Stimulated activated CD4-positive, alpha-beta T cell treated with anti-CD3 and anti-CD28 coated beads, Interleukin-15, amount 100 ng/mL, for 24 hours (primary cell): ENCODE measurements at places on chromosomes 16 and 17.

GRCh38 chr16:1575578-1575977 is 36.3 kb downstream of the IFT140 start:
- no peak for DNase-seq

DNA sequence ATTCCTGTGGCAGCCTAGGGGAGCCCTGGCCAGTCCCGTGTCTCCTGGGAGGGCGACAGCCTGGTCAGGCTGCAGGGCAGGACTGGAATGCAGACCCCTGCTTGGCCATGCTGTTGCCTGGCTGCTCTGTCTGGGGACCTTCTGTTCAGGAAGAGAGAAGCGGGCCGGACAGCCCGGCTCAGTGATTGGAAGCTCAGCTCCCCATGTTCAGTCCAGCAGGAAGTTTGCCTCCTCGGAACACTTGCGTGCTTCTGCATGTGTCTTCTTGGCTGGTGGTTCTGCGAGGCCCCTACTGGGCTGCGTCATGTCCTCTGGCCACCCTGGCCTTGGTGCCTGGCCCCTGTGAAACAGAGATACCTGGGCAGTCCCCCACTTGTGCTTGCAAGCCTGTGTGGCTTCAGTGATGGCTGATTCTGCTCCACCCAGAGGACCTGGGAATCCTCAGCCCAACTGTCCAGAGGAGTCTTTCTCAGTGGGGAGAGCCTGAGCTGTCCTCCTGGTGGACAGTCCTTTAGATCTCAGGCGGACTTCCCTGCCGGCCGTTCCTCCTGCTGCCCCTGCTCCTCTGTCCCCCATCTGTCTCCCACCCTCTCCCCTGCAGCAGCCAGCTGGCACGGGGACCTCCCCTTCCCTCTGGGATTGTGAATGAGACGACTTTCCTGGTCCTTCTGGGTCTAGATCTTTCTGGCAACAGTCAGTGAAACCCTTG is 279.5 kb downstream of the SEC14L1 start:
- no peak for DNase-seq

DNA sequence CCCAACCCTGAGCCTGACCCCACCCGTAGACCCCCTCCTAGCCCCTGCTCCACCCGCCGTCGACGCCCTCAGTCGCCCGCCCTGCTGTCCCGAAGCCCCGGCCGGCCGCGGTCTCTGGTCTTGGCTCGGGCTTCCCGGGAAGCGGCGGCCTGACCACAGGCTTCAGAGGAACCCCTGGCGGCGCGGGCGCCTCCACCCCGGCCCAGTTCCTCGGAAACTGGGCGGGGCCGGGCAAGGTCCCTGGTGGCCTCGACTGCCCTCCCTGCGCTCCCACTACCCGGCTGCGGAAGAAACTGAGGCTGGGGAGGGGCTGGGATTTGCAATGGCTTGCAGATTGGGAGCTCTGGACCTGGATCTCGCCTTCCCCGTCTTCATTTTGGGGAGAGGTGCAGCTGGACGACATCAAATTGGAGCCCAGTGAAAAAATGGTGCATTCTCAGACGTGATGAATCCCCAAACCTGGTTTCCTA is 692 bp upstream of the SOCS1 start:
- DNase-seq: peak; percentile 80

GRCh38 chr16:86245895-86246294 is 264.4 kb upstream of the FOXF1 start:
- DNase-seq: no peak

- no peak for DNase-seq
Measured at GRCh38 chr17:50898369-50899004, 32.3 kb upstream of the TOB1 start.
